ENCODE measurements at places on chromosomes 2 and 18. TPM values are rescaled to one million over a fixed set of nuclear protein-coding genes. Genes with fewer than 3 reads are reported as not detected.

The MEP1B gene
- not detected for total RNA-seq

The CRYBA2 gene
- not detected for total RNA-seq

The COLEC12 gene
- total RNA-seq = 27.1 TPM

The RAB17 gene
- total RNA-seq = not detected

The SCG2 gene
- 0.15 TPM for total RNA-seq

The CCDC68 gene
- total RNA-seq = 1.3 TPM

The C1QL2 gene
- total RNA-seq = 0.15 TPM

The PRR30 gene
- not detected for total RNA-seq

The ARHGEF33 gene
- total RNA-seq = 0.15 TPM

The OTOS gene
- total RNA-seq = not detected

The DCTN1 gene
- 113 TPM for total RNA-seq

The GCG gene
- not detected for total RNA-seq

The TBC1D8 gene
- 25.7 TPM for total RNA-seq

The FOXI3 gene
- not detected for total RNA-seq
